ENCODE measurements at places on chromosomes 13 and 19. TPM values are rescaled to one million over a fixed set of nuclear protein-coding genes. Genes with fewer than 3 reads are reported as not detected.

The CADM4 gene
- 2.6 TPM for total RNA-seq

The PNKP gene
- total RNA-seq: 122 TPM

The BRD4 gene
- total RNA-seq: 33.6 TPM

The ZNF749 gene
- total RNA-seq: 1.8 TPM

The CCL25 gene
- total RNA-seq: not detected

The SNAPC2 gene
- total RNA-seq: 6.3 TPM

The HIF3A gene
- 63.3 TPM for total RNA-seq

The SPACA4 gene
- not detected for total RNA-seq

The ADGRE2 gene
- 0.33 TPM for total RNA-seq

The ZNF726 gene
- 1.8 TPM for total RNA-seq

The PSG6 gene
- not detected for total RNA-seq

The ZNF43 gene
- total RNA-seq: 8.6 TPM

The CCDC61 gene
- total RNA-seq: 7.8 TPM

The ATP1A3 gene
- 0.26 TPM for total RNA-seq

The CBY2 gene
- total RNA-seq: not detected

The SMIM44 gene
- total RNA-seq: not detected

The FXYD3 gene
- total RNA-seq: 13.5 TPM

The GRK1 gene
- total RNA-seq: not detected

The LILRB3 gene
- total RNA-seq: 0.33 TPM

The SIRT6 gene
- 13.2 TPM for total RNA-seq

The SOX1 gene
- total RNA-seq: not detected

The SOX21 gene
- not detected for total RNA-seq

The PPP1R15A gene
- 17.9 TPM for total RNA-seq

The PRKCG gene
- total RNA-seq: 0.26 TPM

The NCR1 gene
- not detected for total RNA-seq

The SPPL2B gene
- total RNA-seq: 75.8 TPM

All from body of pancreas (tissue), 4 donors.